ENCODE measurements at places on chromosomes 2 and 18.

DNA sequence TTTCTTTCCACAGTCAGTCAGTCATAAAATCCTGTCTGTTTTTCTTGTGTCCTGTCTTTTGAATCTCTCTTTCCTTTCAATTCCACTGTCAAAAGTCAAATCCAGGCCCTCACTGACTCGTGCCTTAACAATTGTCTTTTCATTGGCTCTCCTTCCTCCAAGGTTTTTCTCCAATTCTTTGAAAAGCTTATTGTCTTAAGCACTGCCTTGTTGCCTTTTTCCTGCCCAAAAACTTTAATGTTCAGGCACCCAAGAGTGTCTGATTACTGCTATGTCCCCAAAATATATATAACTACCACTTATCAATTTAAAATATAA is 13.9 kb upstream of the SULT1C4 start:
- no peak for DNase-seq

- DNase-seq, result no peak
These were observed 153.4 kb downstream of the CAPN13 start for GRCh38 chr2:30653847-30654246.

DNA sequence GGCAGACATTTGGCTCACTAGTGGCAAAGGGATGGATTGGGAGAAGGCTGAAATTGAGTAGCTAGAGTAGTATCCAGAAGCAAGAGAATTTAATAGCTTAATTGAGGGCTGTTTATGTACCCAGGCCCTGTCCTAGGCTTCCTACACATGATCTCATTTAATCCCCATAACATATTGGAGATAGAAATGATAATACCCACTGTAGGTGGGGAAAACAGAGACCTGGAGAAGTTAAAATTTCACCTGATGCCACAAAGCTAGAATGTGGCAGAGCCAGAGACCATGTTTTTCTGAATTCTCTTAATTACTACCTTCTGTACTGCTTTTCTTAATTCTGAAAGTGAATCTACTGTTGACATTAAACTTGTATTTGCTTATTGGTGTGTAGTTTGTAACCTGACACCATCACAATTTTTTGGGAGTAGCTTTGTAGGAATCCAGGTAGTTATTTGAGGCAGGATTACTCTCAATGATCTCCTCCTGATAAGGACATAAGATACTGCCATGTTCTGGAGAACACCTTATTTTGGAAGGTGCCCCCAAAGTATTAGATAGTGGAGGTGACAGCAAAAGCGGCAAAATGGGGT is 42.2 kb downstream of the RAB10 start:
- no peak for DNase-seq

DNA sequence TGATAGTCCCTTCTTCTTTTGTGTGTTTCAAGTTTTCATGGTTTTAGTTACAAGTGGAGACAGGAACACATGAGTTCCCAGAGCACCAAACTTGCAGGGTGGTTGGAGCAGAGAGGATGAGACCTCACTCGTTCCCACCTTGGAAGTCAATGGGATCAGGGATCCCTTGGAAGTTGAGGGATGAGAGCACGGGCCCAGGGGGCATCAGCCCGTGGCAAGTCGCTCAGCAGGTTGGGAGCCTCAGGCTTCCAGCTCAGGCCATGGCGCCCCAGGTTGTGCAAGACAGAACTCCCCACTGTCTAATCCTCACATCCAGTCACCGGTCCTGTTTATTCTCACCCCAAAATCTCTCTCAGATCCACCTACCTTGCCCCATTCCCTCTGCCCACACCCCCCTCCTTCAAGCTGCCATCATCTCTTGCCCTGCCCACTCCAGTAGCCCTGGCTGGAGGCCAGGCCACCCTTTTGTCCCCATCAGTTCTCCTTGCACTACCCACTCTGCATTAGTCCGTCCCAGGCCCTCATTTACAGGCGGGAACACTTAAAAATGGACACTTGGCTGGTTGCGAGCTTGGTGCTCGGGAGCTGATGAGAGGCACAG is 37.6 kb upstream of the FOSL2 start:
- no peak for DNase-seq

DNA sequence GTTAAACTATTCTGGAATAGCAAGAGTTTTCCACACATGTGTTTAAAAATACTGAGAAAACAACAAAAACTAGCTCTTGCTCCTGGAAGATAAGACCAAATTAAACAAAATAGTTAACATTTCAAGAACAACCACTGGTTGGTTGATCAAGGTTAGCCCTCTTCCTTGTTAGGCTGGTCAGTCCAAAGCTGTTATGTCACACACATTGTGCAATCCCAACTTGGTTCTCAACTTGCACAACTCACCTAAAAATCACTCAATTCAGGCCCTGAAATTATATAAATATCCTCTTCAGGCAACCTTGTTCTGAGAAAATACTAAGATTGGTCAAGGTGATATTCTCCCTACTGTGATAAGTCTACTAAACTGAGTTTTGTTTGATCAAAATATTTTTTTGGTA is 169.7 kb upstream of the LRP1B start:
- no peak for DNase-seq

- no peak for DNase-seq
These were observed 12.8 kb downstream of the EHBP1 start for GRCh38 chr2:62718225-62718822.

DNA sequence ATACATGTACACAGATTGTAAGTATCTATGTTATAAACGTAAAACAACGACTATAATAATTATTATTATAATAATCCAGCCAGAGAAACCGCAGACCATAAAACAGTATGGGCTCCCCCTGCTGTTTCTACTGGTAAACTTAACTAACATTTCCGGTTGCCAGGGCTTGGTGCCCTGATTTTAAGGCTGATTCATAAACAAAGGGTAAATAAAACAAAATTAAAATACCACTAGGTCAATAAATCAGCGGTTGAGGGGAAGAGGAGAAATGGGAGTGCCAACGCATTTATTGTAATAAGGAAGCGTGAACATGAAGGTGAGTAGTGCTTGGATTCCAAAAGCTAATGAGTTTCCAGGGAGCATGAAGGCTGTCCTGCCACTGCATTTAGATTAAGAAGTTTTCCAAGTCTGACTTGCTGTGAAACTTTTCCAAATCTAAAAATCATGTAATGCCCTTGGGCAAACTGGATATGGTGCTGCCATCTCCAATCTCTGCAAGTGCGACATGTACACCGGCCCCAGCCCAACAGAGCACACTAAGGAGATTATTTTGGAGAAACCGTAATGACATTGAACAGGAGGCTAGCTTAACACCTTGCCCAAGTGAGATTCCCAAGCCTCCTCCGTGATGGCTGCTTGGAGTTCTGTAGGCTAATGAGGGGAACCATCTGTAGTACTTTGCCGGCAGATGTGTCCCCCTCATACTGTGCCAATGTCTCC is 50.7 kb upstream of the HNRNPA3 start:
- DNase-seq, result no peak

DNA sequence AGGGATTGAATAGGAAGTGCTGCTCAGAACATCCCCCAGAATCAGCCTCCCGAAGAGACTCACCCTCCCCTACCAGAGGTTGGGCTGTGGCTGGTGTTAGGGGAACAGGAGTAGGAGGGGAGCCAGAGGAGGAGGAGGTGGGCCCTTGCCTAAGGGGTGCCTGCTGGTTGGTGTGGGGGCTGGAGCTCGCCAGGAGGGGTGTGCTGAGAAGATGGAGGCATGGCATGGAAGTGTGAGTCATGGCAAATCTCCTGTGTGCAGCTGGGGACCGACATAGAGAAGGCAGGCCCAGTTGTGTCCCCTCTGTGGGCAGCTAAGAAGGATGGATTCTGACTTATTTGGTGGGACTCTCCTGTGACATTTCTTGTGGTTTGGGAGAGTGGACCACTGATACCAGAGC is 73.7 kb downstream of the DGKD start:
- DNase-seq, result no peak

DNA sequence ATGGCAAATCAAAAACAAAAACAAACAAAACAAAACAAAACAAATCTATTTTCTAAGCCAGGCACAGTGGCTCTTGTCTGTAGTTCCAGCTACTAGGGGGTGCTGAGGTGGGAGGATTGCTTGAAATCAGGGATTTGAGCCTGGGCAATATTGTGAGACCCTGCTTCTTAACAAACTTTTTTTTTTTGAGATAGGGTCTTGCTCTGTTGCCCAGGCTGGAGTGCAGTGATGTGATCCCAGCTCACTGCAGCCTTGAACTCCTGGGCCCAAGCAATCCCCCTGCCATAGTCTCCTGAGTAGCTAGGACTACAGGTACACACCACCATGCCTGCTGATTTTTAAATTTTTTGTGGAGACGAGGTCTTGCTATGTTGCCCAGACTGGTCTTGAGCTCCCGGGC is 6.2 kb downstream of the HPCAL1 start:
- DNase-seq, result no peak

GRCh38 chr2:142937347-142937746 is 59.9 kb downstream of the KYNU start:
- no peak for DNase-seq

GRCh38 chr18:72652990-72653593 is 109.0 kb upstream of the CBLN2 start:
- DNase-seq, result no peak

DNA sequence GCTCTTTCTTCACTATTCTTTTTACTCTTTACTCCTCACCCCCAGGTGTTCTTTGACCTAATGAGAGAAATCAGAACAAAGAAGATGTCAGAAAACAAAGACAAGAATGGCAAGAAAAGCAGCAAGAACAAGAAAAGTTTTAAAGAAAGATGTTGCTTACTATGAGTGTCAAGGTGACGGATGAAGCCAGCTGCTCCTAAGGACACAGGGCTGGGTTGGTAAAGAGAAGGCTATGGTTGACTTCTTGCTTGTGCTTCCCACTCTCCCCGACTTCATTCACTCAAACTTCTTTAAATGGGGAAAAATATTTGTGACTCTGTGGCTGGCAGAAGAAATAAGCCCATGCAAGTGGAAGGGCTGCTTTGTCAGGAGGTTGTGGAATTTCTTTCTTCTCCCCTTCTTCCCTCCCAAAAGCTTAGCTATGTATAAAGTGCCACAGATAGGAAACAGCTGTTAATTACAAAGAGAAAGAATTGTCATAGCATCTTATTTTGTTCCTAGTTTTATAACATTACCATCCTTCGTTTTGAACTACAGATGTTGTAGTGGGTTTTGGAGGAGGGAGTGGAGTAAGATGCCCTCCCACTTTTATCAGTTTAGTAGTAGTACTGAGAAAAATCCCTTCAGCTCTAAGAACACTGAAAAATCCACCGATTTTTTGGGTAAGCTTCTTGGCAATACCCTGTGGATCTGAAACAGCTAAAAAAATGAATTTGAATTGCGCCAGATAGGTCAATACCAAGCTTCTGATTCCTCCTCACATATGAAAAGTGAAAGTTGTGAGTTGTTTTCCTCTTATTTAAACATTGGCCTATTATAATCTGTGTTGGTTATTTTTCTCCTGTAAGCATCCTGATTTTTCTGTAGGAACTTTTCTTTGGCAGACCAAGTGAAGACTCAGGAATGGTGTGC is 40.7 kb downstream of the RALB start:
- no peak for DNase-seq

GRCh38 chr2:47238638-47239037 is 83.5 kb upstream of the STPG4 start:
- no peak for DNase-seq

DNA sequence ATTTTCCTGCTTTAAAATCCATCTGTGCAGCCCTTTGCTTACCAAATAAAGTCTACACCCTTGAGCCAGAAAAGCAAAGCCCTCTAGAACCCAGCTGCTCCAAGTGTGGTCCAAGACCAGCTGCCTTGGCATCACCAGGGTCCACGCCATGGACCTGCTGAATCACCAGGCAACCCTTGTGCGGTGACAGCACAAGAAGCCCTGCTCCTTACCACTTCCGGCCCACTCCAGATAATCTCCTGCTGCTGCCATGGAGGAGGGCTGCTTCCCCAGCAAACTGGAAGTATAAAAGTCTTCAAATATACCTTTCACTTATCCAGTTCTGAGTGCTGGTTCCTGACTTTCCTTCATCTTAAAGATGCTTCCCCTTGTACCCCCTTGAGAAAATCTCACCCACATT is 106.0 kb upstream of the PKDCC start:
- DNase-seq, result no peak

- no peak for DNase-seq
These were observed 99.9 kb upstream of the ZFP36L2 start for GRCh38 chr2:43326101-43326825.

Data from activated CD8-positive, alpha-beta memory T cell treated with anti-CD3 and anti-CD28 coated beads for 4 hours (primary cell).